COLO829 (cell line): ENCODE measurements at places on chromosomes 11 and 22.

DNA sequence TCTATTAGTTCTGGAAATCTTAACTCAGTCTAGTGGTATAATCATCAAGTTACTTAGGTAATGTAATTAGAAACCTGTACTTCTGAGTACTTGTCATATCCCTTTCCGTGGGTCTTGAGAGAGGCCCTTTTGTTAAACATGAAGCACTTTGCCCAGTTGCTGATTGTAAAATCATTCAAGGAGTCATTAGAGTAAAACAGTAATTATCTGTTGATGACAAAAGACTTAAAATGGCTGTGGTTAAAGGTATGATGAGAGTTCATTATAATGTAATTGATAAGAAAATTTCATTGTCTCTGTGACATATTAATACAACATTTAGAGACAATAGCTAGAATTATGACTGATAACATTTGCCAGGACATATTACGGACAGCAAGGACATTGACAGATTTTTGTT is 34.3 kb downstream of the PRR5L start:
- DNase-seq = no peak

DNA sequence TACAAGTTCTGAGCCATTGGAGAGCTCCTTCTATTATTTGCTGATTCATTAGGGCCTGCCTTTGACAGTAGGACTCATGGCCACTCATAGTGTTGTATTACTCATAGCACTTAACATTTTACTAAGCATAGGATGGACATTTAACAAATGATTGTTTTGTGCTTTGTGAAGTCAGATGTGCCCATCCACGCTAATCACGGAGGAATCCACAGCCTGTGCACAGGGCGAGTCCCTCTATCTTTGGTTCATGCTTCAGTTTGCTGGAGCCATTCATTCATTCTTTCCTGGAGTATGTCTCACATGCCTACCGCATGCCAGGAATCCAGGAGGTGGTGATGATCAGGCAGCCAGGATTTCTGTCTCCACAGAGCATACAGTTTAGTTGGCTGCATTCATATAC is 254.1 kb downstream of the NTM start:
- DNase-seq = no peak

DNA sequence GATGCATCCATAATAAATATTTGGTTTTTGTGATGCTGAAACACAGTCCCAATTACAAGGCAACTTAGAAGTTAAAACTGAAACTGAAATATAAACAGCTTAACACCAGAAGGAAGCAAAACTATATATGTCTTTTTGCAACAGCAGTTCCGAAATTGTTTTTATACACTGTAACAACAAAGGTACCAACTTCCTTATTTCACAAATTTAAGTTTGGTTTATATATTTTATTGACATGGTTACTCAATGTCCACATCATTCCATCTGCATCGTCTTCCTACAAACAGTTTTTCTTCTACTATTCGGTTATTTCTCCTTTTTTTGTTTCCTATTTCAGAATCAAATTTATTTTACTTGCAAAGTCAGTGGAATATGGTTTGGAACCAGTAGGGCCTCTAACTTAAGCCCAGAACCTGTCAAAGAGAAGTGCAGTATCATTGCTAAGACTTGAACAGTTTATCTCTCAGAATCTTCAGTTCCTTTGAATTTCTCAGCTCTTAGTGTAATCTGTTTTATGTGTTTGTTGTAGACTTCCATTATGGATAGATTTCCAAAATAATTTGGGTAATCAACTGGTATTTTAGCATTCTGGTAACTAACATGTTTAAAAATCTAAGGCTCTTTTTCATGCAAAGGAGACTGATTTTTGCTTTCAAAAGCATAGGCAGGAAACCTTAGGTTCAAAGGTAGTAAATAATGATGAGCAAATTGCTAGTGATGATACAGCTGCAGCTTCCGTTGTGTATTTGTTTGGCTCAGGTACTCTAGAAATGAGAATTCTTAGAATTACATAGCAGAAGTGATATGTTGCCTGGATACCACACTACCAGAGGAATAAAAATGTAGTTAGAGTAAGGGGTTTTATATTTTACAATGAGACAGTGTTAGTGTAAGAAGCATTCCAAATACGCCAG is 8.2 kb upstream of the HSPA8 start:
- no peak for DNase-seq

GRCh38 chr22:42101199-42101598 is 10.6 kb upstream of the NDUFA6 start:
- no peak for DNase-seq

- no peak for DNase-seq
These were observed 15.2 kb downstream of the BCL9L start for GRCh38 chr11:118910309-118911112.
